PC-9 (cell line): ENCODE measurements at places on chromosomes 7 and 10. TPM values are rescaled to one million over a fixed set of nuclear protein-coding genes. Genes with fewer than 3 reads are reported as not detected.

DNA sequence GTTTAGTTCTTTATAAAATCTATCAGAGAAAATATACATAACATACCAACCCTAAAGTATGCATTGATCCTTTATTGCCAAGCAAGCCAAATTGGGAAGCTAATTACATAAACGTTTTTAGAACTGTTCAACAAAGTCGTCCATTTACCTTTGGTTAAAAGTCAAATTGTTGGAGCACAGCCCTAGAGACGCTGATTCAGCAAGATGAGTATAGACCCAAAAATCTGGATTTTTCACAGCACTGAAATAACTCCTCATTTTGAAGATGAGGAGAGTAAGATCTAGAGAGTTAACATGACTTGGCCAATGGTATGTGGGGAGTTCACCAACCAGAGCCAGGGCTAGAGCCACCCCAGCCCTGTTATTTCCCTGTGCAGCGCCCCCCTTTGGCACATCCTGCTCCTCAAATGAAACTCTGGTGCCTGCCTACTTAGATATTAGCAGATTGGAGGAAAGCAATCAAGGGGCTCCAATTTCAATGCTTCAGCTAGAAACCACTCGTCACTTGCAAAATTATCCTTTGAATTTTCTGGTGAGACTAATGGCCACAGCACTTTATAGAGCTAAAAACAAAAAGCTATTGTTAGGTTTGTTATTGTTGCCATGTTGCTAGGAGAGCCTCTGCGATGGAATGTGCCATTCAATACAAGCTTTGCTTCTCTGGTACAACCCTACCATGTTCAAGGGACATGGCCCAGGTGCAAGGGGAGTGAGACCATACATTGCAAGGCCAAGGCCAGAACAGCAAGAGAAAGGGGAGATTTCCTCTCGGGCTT lies 132.6 kb upstream of the ZEB1 start:
- DNase-seq, result peak; percentile 42
- no peak overlapping the region for H3K27ac ChIP-seq
- H3K27me3 ChIP-seq, result no peaks in the 10 kb centered on the region

DNA sequence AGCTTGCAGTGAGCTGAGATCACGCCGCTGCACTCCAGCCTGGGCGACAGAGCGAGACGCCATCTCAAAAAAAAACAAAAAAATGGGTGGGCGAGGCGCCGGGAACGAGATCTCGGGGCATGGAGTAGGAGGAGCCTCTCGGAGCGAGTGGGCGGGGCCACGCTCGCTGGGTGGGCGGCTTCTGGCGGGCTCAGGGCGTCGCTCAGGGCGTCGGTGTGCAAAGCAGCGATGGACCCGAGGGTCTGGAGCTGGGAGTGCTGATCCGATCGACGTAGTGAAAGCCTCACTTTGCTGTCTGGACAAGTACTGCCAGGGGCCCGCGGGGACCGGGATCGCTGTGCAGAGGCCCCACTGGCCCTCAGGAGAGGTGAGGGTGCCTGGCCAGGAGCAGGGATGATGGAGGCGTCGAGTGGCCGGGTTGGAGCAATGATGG lies 22.6 kb upstream of the AMZ1 start:
- H3K36me3 ChIP-seq, result no peaks in the 10 kb centered on the region
- H3K27ac ChIP-seq, result no peak overlapping the region
- no peak for DNase-seq

The CALML3 gene
- total RNA-seq, result not detected in 2 replicates

The MINPP1 gene
- total RNA-seq, result 14.4 and 17.0 TPM in 2 replicates

The INHBA gene
- total RNA-seq, result 17.3 and 17.6 TPM in 2 replicates

DNA sequence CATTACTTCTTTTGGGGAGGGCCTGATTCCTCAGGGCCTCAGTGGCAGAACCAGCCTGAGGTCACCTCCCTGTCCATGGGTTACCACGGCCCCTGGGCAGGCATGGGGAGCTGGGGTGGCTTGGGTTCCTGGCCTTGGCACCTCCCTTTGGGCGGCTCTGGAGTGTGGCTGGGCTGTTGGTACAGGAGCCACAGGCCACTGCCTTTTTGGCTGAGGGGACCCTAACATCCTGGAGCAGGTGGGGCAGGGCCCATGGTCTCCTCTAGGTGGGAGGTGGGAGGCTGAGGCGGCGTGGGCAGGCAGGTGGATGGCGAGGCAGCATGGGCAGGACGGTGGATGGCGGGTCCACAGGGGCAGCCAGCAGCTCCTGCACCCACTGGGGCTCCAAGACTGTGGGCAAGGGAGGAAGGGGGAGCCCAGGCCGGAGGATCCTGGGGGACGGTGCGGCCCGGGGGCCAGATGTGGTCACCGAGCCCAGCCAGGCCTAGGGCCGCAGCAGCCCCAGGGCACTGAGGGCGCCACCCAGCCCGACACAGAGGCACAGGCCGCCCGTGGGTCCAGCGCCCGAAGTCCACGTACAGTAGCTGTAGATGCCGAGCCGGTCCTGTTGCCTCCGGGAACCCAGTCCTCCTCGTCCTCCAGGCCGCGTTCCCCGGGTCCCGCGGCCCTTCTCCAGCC lies 2.4 kb upstream of the SYCE1 start:
- no peak overlapping the region for H3K27ac ChIP-seq
- DNase-seq, result no peak
- no peaks in the 10 kb centered on the region for H3K27me3 ChIP-seq
- H3K36me3 ChIP-seq, result no peaks in the 10 kb centered on the region
- H3K4me1 ChIP-seq, result no peaks in the 10 kb centered on the region

DNA sequence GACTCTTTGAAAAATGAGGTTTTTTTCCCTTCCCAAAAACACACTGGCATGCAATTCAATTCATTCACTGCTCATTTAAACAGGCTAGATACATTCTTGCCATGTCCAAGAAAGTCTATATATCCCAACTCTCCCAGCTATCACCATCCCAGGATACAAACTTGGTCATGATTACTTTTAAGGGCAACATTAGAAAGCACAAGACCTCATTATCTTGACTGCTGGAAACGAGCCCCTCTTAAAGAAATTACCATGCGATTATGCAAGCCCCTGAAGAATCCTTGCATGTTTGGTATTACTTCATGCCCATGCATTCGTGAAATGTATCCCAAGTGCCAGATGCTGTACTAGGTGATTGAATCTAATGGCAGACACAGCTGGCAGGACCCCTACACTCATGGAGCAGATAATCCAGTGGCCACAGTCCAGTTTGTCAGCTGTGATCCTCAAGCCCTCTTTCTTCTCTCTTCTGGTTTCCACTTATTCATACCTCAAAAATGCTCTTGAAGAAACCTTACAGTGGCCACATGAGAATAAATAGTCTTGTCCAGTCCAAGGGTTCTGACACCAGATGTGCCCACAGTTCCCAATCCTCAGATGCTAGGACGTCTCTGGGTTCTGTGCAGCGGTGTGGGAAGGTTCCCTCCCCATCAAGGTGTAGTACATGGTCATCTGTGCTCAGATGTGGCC lies 103.7 kb upstream of the HABP2 start:
- DNase-seq, result no peak
- H3K27ac ChIP-seq, result no peak overlapping the region
- H3K27me3 ChIP-seq, result no peaks in the 10 kb centered on the region
- H3K4me3 ChIP-seq, result no peak overlapping the region

The KIAA1549 gene
- total RNA-seq, result 20.2 and 26.6 TPM in 2 replicates
